Activated T-cell treated with anti-CD3 and anti-CD28 coated beads, Interleukin-2, amount 50 U/mL, for 4 hours (primary cell): ENCODE measurements at places on chromosomes 6 and 20. TPM values are rescaled to one million over a fixed set of nuclear protein-coding genes. Genes with fewer than 3 reads are reported as not detected.

DNA sequence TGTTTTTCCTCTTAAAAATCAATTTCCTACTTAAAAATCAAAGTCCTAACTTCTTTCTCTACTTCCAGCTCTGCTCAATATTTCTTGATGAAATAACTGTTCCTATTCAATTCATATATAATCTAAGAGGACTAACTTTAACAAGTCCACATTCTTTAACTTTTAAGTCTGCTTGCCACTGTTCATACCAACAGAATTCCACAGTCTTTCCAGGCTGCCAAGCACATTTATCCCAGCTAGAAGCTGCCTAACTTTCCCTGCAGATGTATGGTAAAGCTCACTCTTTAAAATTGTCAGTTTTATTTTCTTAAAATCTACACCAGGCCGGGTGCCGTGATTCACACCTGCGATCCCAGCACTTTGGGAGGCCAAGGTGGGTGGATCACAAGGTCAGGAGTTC lies 11.5 kb downstream of the CALHM6 start:
- no peak for DNase-seq

DNA sequence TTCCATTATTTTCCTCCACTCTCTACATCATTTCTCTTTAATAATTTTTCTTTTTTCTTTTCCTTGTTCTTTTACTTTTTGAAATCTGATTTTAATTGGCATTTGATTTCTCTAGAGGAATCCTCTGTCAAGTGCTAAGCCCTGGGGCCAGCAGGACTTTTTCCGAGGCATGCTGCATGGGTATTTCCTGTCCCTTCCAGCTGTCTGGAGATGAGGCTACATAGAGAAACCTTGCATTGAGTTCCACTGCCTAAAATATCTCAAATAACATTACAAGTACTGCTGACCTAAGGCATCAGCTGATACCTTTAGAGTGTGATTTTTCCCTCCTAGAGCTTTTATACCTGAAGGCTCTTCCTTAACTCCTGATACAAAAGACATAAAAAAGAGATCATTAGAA lies 6.2 kb downstream of the RNF217 start:
- DNase-seq: no peak

DNA sequence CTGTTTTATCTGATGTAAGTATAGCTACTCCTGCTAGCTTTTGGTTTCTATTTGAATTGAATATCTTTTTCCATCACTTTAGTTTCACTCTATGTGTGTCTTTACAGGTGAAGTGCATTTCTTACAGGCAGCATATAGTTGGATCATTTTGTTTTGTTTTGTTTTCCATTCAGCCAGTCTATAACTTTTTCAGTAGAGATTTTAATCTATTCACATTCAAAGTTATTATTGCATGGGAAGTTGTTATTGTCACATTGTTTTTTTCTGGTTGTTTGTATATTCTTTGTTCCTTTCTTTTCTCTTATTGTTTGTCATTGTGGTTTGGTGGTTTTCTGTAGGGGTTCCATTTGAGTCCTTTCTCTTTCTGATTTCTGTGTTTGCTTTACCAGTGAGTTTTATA lies 151.2 kb downstream of the PDE10A start:
- no peak for DNase-seq

DNA sequence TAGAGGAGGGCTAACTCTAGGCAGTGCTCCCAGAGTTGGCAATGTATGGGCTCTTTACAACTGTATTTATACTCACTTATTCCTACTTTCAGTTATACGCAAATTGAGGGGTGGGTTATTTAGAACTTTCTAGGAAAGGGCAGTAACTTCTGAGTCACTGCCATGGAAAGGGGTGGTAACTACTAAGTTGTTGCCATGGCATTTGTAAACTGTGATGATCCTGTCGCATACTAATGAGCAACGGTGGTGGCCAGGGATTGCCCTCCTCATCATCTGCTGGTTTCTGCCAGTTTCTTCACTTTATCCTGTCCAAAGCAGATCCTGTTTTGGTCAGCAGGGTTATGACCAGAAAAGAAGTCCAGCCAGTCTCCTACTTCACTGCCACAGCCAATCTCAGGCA lies 95.5 kb upstream of the PTPRT start:
- no peak for DNase-seq

GRCh38 chr20:50335105-50335504 lies 144.5 kb downstream of the CEBPB start:
- DNase-seq: no peak

DNA sequence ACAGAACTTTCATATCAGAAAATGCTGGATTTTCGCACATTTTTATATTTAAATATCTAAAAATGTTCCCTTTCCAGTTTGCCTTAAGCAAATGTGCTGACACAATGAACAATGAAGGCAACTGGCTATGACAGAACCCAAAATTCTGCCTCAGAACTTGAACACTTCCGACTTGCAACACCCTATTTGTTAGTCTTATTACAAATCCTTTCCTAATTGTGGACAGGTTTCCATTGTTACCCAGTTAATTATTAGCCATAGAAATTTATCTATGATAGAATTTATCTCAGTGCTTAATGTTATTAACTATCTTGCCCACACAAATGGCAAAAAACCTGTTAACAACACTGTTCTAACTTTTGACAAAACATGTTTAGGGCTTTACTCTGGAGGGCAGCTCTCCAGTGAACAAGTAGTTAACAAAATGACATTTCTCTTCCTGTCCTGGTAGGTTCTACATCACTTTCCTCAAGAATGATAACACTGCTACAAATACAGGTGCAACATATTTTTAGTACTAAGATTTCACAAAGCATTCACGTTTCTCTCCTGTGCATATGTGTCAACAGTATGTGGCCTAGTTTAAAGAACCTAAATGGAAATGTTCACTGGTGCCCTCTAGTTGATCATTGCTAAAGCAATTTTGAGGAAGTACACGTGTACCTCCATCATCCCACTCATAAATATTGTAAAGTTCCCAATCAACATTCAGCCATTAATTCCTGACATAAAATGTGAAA lies 58.4 kb downstream of the HIVEP2 start:
- no peak for DNase-seq

GRCh38 chr6:159806021-159806458 lies 6.0 kb downstream of the PNLDC1 start:
- no peak for DNase-seq

- no peak for DNase-seq
Measured at GRCh38 chr20:38132910-38133501, 32.1 kb downstream of the TGM2 start.

- DNase-seq: no peak
Measured at GRCh38 chr6:166998256-166999144, 697 bp upstream of the CEP43 start.

DNA sequence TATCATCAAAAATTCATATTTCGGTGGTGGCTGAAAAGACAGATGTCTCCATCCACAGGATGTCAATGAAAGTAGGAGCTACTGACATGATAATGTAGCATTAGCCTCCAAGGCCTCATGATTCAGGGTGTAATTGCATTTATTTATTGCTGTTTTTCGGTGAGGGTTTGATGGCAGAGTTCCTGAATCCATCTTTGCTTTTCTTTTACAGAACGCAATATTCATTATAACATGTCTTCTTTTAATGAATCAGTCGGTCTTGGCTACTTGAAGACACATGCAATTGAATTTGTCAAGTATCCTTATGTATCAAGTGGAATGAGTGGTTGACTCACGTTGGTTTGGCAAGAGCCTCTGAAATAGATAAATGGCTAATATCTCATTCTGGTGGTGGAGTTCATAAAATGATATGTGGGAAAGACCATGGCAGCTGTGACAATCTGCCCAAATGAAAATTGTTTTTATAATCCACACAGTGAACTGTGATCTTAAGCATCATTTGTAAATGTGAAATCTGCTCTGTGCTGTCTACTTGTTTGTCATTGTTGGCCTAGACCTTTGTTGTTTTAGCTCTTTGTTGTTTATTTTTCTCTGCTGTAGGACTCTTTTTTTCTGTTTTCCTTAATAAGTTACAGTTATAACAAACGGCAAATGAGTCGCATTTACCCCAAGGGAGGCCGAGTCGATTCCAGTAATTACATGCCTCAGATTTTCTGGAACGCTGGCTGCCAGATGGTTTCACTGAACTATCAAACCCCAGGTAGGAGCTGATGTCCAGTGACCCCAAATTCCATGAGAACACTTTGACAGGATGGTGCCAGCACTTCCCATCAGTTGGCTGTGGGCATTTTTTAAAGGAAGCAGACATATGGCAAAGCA lies 105.7 kb upstream of the LAMP5 start:
- no peak for DNase-seq

DNA sequence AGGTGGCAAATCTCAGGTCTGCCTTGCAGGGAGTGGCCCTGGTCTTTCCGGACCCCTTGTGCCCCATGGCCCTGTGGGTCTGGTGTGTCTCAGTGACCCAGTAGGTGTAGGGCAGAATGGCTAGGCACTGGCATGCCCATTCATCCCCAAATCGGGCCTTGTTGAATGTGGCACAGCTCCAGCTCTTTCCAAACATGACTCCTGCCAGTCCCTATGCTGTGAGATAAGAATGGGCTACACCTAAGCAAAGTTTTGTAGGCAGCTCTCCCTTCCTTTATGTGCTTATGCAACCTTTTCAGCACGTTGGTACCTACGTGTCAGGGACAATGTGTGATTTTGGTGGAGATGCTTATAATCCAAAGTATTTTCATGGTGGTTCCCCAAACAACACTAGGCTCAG lies 33.9 kb downstream of the FOXO3 start:
- no peak for DNase-seq

GRCh38 chr6:52215787-52216186 lies 28.5 kb downstream of the IL17F start:
- no peak for DNase-seq

DNA sequence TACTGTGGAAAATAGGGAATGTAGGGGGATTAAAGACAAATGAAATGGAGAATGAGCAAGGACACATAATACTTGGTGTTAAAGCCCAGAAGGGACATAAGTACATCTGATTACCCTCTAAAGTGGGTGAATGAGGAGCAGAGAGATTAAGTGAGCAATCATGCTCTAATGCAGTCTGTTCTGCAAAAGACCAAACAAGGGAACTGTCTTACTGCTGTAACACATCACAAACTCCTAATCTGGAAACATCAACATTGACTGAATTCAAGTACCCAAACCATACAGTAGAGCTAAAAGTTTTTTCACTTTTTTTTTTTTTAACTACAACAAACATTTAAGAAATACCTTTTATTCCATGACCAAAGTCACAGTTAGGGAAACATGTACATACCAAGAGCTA lies 19.3 kb upstream of the SLC17A4 start:
- no peak for DNase-seq

DNA sequence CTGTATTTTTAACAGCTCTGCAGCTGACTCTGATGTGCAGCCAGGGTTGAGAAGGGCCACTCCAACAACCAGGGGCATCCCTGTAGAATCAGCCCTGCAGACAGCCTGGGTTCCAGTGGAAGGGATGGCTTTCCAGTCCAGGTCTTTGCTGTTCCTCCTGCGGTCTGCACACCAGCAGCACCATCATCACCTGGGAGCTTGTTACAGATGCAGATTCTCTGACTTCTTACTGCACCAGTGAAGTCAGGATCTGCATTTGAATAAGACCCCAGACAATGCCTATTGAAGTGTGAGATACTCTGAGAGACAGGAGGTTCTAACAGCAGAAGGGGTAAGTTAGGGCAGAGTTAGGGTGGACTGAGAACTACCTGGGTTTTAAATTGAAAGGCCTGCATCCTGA lies 151.3 kb downstream of the F13A1 start:
- DNase-seq: no peak

DNA sequence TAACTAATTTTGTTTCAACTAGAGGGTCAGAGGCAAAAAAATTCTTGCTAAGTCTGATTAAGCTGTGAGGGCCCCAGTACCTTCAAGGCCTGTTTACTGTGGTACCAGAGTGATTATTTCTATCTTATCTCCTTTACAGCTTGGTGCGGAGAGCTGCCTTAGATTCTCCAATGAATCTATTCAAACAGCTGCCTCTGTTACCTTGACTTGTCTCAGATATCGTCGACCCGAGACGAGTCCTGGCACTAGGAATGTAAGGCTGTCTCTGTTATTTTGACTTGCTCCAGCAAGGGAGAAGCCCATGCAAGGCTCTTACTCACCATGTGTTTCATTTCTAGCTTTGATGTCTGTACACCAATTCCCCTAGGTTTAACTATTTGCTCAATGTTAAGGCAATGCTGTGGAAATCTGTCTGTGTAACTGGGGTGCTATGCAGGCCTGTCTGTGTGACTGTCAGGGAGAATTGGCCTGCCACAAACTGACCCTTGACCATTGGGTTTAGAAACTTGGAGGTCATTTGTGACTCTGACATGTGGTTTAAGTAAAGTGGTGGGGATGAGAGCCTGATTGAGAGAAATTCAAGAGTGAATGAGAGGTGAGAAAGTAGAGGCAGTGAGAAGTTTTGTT lies 10.4 kb upstream of the FKBPL start:
- DNase-seq: no peak

DNA sequence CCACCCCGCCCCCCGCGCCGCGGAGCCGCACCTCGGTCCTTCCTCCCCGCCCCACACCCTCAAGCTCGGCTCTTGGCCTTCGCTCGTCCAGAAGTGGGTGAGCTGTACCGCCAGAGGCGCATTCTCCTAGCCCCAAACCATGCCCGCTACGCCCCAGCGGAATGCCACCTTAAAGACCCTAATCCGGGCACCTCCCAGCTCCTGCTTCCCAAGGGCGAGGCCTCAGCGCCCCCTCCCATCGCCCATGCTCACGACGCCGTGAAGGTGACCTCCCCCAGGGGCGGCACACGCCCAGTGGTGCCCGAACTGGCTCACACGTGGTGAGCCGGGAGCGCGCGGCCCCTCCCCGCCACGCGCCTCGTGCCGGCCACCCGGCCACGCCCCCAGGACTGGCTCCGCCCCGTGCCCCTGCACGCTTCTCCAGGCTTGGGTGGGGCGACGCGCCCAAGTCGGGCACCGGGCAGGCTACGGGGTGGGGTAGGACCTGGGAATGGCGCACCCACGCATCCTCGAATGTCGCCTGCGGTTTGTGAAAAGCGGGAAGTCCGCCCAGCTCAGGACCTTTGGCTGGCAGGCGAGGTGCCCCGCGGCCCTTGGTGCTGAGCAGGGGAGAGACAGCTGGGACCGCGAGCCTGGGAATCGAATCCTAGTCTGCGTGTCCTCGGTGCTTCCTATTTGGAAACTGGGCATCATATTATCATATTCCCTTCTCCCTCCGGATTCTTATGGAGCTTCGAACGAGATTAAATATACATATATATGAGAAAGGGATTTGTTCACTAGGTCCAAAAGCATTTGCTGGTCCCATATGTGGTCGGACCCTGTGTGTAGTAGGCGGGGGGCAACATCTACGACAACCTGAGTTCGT lies 941 bp upstream of the SOX12 start:
- peak; percentile 92 for DNase-seq

TFB1M gene
- total RNA-seq: 27.4 TPM

POPDC3 gene
- total RNA-seq: not detected

SASH1 gene
- 0.58 TPM for total RNA-seq

DST gene
- 3.5 TPM for total RNA-seq

TREML2 gene
- 1.9 TPM for total RNA-seq

PHACTR1 gene
- 1.1 TPM for total RNA-seq

PBOV1 gene
- total RNA-seq: not detected

SLC32A1 gene
- not detected for total RNA-seq

CPXM1 gene
- 0.95 TPM for total RNA-seq

IPCEF1 gene
- 9.7 TPM for total RNA-seq

SRMS gene
- total RNA-seq: not detected

ZSCAN23 gene
- 0.76 TPM for total RNA-seq

CRISP3 gene
- total RNA-seq: not detected
